ENCODE measurements at places on chromosomes 1 and 21.

GRCh38 chr1:109822749-109823542, 59.2 kb upstream of the EPS8L3 start:
- DNase-seq: no peak

GRCh38 chr21:36945496-36946138, 20.9 kb downstream of the HLCS start:
- DNase-seq: no peak

- no peak for DNase-seq
Measured at GRCh38 chr1:22252251-22252650, 109.4 kb upstream of the WNT4 start.

DNA sequence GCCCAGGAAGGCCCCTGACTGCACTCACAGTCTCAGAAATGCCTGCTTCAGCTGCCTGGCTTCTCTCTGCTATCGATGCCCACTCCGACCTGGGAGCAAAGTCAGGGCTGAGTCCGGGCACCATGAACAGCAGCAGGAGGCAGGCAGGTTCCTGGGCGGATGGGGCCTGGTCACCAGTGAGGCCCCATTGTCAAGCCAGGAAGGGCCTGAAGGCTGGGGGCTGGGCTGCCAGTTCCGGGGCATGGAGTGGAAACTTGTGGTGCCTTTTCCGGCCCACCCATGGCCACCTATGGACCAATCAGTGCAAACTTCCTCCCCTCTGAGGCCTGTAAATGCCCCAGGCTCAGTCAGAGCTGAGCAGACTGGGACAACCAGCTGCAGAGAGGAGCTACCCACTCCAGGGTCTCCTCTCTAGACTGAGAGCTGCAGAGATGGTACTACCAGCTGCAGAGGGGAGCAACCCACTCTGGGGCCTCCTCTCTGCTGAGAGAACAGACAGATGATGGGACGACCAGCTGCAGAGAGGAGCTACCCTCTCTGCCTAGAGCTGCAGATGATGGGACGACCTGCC, 286.5 kb downstream of the SMYD3 start:
- no peak for DNase-seq

GRCh38 chr1:200895801-200896530, 1.3 kb downstream of the INAVA start:
- no peak for DNase-seq
